NB4 (cell line): ENCODE measurements at places on chromosomes 16 and 17.

DNA sequence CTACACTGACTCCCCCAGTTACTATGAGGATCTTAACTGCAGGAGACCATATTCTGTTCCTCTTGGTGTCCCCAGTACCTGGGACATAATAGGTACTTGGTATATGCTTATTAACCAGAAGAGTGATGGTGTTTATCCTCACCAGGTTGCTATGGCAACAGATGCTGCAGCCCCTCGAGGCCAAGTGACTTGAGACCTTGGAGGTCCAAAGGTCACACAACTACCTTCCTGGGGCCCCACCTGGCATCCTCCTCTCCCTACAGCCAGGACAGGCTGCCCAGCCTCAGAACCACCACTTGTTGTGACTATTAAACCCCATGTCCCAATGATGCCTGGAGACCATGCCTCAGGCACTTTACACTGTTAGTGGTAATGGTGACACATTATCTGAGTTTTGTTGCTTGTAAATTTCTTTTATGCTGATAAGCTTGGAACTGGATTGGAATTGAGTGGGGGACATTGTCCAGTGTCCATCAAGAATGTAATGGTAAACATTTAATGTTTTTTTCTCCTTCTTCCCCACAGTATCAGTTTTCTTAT lies 189.4 kb downstream of the CCDC182 start:
- DNase-seq: no peak

- DNase-seq: no peak
These were observed 387.2 kb downstream of the NPIPA8 start for GRCh38 chr16:17949141-17949981.

GRCh38 chr17:62628831-62629555 lies 1.5 kb downstream of the MRC2 start:
- peak; percentile 62 for DNase-seq

GRCh38 chr16:12551946-12552345 lies 251.7 kb downstream of the CPPED1 start:
- DNase-seq: no peak

DNA sequence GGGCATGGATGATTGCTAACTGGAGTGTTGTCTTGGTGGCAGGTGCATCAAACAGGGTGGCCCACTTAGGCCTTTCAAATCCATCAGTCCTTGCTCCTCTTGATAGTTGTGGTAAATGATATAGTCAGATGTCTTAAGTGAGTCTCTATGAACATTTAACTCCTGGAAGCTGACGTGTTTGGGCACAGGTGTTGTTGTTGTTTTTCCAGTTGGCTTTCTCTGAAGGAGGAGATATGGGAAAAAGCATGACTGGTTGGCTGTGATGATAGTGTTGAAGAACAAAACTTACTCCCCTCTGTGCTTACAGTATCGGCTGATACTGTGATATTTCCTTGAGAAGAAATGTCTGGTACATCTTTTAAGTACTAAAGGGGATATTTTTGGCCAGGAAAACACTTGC lies 18.0 kb downstream of the TNRC6A start:
- no peak for DNase-seq

- DNase-seq: peak; percentile 81
These were observed 4.6 kb upstream of the SLC12A3 start for GRCh38 chr16:56860226-56861020.

DNA sequence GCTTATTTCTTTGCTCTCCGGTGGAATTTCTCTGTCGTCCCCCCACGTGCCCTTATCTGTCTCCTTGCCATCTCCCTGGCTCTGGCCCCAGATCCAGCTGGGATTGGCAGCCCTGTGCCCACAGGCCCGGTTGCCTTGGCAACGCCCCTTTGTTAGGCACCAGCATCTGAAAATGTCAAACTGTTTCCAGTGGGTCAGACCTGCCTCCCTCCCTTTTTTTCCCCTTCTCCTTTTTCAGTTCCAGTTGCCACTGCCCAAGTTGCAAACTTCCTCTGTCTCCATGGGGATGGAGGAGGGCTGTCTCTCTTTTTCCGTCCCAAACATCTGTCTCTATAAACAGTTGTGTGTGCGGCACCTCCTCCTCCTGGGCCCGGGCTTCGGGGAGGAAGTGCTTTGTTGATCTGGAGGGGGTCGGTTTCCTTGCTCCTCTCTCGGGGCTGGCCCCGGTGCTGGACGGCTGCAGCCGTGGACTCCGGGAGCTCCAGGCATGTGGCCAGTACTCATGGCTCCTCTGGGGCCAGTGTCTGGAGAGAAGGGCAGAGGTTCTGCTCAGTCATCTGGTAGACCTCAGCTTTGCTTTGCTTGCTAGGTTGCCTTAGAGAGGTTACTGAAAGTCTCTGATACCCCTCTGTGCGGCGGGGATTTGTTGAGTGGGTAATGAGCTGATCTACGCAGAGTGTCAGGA lies 35.3 kb downstream of the SOCS3 start:
- peak; percentile 89 for DNase-seq

DNA sequence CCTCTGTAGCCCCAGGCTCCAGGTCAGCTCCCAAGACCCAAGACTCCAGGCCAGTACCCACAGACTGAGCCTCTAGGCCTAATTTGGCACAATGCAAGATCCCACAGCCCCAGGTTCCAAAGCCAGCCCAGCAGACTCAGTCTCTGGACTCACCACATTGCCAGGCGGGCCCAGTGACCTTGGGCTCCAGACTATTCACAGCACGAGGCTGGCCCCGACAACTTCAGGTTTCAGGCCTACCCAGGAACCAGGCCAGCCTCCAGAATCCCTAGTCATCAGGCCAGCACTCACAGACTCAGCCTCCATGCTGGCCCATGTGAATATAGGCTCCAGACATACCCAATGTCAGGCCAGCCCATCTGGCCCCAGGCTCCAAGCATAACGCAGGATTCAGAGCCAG lies 103.8 kb downstream of the CEP112 start:
- DNase-seq: no peak

GRCh38 chr17:15440347-15440746 lies 27.1 kb downstream of the CDRT4 start:
- DNase-seq: peak; percentile 16

GRCh38 chr16:29663016-29663806 lies at the start of gene SPN:
SPN (plus strand) TSS chr16:29663247; CDS start chr16:29663729, 482 bp downstream.
- peak; percentile 96 for DNase-seq

GRCh38 chr17:16406742-16407674 lies 8.4 kb upstream of the TRPV2 start:
- no peak for DNase-seq

DNA sequence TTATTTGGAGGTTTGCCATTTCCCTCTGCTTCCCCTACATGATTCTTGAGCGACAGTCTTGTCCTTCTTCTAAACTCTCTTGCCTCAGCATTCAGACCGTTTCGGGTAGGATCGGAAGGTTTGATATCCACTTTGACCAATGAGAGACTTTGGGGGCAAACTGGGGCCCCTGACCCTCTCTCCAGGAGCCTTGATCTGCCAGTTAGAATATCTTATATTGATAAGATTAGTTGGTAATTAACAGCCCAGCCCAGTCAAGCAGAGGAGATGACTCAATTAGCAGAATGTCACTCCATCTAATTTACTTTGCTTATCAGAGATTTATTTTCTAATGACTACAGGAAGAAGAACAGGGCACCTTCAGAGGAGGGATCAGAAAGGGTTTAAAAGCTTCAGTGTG lies 532.8 kb downstream of the XYLT1 start:
- no peak for DNase-seq

- DNase-seq: no peak
These were observed 9.0 kb upstream of the FN3K start for GRCh38 chr17:82726427-82726826.

- DNase-seq: peak; percentile 40
These were observed 32.5 kb downstream of the DGKE start for GRCh38 chr17:56866496-56866895.

DNA sequence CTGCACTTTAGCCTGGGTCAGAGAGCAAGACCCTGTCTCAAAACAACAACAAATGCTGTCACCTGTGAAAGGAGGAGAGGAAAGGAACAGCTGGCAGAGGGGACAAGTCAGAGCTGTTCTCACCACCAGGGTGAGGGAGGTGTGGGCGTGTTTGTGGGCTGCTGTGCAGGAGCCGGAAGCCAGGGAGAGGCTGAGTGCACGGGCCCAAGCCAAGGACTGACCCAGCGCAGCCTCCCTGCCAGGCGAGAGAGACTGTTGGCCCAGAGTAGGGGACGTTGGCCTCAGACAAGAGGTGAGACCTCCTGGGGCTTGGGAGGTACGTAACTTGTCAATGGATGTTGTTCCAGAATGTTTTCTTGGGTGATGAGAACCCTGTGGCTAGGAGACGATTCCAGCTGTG lies 10.7 kb downstream of the SPNS2 start:
- DNase-seq: peak; percentile 43

- DNase-seq: no peak
These were observed 336.4 kb downstream of the SEC14L1 start for GRCh38 chr17:77476931-77477805.

DNA sequence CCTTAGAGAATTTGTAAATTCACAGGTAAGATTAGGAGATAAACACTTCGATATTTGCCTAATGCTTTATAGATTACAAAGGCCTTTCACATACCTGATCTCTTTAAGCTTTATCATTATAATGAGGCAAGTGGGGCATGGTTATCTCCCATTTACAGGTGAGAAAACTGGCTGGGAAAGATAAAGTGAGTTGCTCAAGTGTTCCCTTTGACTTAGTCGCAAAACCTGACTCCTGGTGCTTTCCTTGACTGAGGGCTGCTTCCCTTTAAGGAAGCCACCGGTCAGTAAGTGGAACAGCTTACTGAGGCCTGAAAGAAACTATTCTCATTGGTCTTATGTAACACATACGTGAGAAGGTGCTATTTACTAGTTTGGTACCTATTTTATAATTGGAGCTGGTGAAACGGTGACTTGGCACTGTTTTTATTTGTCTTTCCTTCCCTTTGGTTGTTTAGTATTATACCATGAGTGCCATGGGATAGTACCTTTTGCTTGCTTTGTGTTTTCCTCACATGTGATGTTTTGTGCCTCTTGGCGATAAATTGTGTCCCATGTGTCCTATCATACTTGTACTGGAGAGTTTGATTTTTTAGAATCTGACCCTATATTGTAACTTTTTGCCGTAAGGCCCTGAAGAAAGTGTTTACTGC lies 57.2 kb downstream of the NUP88 start:
- no peak for DNase-seq

DNA sequence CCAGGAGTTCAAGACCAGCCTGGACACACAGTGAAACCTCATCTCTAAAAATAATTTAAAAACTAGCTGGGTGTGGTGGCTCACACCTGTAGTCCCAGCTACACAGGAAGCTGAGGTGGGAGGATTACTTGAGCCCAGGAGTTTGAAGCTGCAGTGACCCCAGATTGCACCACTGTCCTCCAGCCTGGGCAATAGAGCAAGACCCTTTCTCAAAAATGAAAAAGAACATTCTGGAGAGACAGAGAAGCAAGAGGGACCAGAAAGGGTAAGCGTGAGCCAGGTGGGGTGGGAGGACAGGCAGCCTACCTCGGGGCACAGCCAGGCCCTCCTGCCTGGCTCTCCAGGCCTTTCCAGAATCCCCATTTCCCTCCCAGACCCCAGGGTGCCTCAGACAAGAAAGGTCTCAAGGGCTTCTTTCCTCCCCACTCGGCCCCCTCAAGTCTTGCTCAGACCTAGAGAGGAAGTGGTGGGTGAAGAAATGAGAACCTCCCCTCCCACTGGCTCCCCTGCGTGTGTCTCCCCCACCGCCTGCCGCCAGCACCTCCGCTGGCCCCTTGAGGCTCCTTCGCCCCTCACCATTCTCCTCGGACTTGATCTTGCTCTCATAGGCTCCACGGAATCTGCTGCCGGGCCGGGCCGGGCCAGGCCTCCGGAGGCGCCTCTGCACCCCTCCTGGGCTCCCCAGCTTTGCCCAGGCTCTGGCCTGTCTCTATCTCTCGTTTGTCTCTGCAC lies 503 bp downstream of the C16orf54 start:
- DNase-seq: peak; percentile 94

- no peak for DNase-seq
These were observed 82.3 kb upstream of the ZNF469 start for GRCh38 chr16:88300463-88300835.

- peak; percentile 66 for DNase-seq
These were observed 441 bp downstream of the VASN start for GRCh38 chr16:4372001-4372577.

- DNase-seq: no peak
These were observed 126.0 kb downstream of the RBFOX3 start for GRCh38 chr17:79484600-79485418.

DNA sequence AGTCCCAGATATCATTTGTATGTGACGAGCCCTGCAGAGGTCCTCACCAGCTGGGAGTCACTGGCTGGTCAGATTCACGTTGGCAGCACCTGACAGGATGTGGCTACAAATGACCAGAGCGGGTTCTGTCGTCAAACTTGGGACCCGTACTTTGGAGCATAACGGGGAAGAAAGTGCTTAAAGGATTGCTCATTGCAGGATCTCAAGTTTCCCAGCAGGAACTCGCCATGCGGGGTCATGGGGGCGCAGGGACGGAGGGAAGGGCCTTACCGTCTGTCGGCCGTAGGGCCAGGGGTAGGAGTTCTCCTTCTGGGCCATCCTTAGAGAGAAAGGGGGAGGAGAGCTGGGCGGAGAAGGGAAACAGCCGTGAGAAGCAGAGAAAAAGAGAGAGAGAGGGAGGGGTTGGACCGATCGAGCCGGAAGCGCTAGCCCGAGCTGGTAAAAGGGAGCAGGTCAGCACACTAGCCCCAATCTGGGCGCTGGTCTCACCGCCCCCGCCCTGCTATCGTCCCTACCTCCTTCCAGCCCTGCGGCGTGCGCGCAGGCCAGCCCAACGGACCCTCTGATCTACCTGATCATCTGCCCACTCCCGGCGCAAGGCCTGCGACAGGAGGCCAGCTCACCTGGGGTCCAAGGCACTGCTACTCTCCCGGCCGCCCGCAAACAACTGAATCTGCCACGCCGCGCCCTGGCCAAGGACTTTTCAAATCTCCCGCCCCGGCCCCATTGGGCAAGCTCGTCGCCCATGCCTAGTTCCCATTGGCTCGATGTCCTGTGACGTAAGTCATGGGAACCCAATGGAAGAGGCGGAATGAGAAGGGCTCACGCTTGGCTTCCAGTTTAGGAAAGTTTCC lies at the start of gene AURKB:
TSS of gene AURKB (minus strand) at position 669 of the 854 bp plus-strand sequence. CDS start at position 318, 351 bp downstream.
- peak; percentile 92 for DNase-seq

DNA sequence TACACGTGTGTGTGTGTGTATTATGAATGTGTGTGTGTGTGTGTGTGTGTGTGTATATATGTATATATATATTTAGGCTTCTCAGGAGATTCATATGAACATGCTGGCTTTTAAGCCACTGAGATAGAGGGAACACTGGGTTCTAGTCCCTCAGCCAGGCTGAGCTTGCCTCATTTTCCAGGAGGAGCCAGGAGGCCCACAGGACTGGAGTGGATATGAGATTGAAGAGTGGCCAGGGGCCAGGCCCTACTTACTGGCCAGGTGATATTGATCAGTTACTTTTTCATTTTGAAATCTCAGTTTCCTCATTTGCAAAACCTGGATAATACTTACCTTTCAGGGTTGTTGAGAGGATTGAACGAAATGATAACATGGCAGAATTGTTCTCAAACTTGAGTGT lies 5.8 kb downstream of the PCTP start:
- DNase-seq: no peak

GRCh38 chr16:80862160-80862705 lies 57.8 kb upstream of the CDYL2 start:
- DNase-seq: peak; percentile 14

DNA sequence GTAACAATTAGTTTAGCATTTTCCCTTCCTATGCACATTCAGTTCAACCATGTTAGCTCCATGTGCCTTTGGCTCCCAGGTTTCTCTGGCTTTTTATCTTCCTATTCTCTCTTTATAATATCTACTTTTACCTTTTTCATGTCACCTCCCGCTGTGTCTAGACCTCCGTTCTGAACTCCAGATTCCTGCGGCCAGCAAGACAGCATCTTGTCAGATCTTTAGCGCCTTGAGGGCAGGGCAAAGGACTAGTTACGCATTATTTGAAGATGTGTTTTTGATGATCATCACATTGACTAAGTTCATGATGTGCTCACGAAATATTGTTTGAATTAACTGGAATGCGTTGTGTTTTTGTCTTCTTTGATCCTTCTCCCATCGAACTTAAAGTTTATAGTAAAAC lies 1126.8 kb downstream of the CDH11 start:
- DNase-seq: no peak
